ENCODE measurements at places on chromosomes 6 and 20.

DNA sequence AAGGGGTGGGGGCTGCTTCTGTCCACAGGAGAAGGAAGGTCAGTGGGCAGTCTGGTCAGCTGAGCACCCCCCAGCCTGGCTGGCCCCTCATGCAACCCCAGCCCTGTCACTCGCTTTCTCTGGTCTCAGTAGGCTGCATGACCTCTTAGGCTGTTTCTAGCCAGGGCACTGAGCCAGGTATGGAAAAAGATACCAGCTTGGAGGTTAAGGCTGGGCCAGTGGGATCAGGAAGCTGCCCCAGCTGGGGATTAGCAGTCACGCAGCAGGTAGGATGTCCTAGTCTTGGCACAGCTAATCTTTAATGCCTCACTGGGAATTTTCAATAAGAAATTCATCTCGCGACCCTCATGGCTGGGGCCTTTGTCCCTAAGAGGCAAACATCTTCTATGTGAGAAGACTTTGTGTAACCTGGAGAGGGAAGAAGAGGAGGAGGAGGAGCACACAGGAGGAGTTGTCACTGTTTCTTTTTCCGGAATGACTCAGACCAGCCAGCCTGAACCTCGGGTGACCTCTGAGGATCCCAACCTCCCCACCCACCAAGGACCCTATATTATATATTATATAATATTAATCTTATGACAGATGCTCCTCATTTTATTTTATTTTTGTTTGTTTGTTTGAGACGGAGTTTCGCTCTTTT, 2.4 kb upstream of the BPIFA2 start:
- no peak for DNase-seq

DNA sequence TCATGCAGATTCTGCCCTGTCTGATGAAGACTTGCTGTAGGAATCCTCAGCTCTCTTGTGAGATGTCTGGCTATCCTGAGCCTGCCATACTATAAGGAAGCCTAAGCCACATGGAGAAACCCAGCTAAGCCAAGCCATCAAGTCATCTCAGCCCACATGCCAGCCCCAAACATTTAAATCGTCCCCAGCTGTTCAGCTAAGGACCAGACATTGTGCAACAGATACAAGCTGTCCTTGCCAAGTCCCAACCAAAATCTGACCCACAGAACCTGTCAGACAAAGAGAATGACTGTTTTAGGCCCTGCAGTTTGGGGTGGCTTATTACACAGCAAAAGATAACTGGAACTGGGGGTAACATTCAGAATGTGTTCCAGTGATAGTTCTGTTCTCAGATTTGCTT, 36.8 kb upstream of the FOXC1 start:
- DNase-seq, result no peak

- DNase-seq, result no peak
Observed at GRCh38 chr6:22239261-22239921, 57.4 kb downstream of the PRL start.

- no peak for DNase-seq
Observed at GRCh38 chr6:5996714-5997419, 9.9 kb downstream of the NRN1 start.

GRCh38 chr6:69487688-69488087, 309.1 kb downstream of the LMBRD1 start:
- DNase-seq, result no peak

- DNase-seq, result no peak
Observed at GRCh38 chr6:163707387-163708355, 293.2 kb downstream of the QKI start.

DNA sequence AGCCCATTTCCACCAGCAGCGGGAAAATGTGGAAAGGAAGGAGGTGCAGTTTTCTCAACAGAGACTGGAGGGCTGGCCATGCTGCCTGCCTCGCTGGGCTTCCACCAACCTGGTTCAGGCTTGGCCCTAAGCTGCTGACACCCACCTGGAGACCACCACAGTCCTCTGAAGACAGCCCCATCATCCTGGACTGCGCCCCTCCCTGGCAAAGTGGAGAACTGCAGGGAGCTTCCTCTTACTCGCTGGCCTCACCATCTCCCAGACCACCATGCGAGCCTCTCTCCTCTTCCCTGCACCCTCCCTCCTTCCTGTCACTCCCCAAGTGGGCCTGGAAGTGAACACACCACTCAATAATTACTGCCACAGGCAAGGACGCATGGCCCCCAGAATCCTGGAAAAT, 71.5 kb downstream of the PSMG4 start:
- DNase-seq, result no peak

DNA sequence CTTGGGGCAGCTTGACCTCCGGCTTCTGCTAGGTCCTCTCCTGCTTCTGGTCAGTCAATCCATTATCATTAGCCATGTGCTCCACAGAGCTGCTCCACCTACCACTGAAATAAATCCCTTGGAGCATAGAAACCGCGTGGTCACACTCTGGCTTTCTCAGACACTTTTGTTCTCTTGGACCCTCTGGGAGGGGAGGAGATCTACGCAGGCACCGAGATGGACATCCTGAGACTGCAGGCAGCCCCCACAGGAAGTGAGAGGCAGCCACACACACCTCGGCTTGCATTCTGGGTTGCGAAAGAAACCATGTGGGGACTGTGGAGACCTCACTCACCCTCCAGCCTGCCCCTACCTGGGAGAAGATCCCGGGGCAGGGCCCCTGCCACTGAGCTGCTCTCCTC, 79.5 kb downstream of the FYN start:
- no peak for DNase-seq

GRCh38 chr6:150169609-150170008, 26.8 kb downstream of the PPP1R14C start:
- peak; percentile 82 for DNase-seq

- DNase-seq, result no peak
Observed at GRCh38 chr6:151999194-151999593, 191.7 kb downstream of the ESR1 start.

- no peak for DNase-seq
Observed at GRCh38 chr6:43127877-43128276, 43.2 kb upstream of the SRF start.

- peak; percentile 13 for DNase-seq
Observed at GRCh38 chr20:22374678-22375590, 209.4 kb downstream of the FOXA2 start.

GRCh38 chr6:146950351-146950835, 253.8 kb upstream of the STXBP5 start:
- no peak for DNase-seq

GRCh38 chr6:29071831-29072723, 15.0 kb downstream of the OR2B3 start:
- DNase-seq, result no peak

GRCh38 chr20:10309326-10309725, 90.7 kb downstream of the SNAP25 start:
- peak; percentile 87 for DNase-seq

DNA sequence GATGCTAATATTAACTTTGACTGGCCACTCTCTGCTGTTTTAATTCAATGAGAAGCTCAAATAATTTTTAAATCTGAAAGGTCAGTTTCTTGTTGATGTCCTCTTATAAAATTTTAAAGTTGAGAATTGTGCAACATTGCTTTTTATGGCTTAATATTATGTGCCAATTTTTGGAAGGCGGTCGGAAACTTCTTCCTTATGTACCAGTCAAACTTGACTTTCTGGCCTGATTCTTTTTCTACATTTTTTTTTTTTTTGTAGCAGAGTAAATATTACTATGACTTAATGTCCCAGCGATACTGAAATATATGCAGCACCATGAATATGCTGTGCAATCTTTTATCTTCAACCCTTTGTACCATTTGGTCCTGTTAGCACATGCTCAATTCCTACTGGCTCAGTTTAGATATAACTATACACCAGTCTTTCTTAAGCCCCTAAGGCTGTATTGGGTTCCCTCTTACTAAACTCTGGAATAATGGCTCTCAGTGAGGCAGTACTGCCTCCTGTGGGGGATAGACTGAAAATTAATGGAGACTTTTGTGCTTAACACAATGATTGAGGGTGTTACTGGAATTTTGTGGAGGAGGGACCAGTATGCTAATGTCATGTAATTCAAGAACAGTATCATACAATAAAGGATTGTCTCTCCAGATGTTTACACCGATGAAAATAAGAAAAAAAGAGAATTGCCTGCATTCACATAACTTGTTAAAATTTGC, 156.4 kb upstream of the SYNCRIP start:
- no peak for DNase-seq

GRCh38 chr6:150934380-150934779, 68.9 kb downstream of the MTHFD1L start:
- DNase-seq, result peak; percentile 55

GRCh38 chr6:138987080-138987642, 892 bp downstream of the REPS1 start:
- DNase-seq, result no peak

DNA sequence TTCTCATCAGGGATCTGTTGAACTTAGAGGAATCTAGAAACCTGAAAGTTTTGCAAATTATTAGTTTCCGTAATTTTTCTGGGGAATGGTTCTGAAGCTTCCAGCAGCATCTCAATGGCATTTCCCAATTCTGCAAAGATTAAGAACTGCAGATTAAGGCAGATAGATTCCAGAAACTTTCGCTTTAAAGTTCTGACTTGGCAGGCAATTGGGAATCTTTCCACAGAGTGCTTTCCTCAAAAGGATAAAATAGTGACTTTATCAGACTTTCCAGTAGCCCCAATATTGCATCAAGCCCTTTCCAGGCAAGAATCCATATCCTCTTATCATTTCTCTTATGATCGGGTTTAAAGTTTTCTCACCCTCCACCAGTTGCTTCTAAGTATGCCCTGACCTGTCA, 261.1 kb downstream of the FNDC1 start:
- no peak for DNase-seq

- no peak for DNase-seq
Observed at GRCh38 chr20:34562641-34563040, 4.1 kb downstream of the MAP1LC3A start.

- no peak for DNase-seq
Observed at GRCh38 chr6:32741031-32741960, at the start of gene HLA-DQA2. Gene HLA-DQA2 (plus strand): TSS chr6:32741391. CDS start chr6:32741444, 53 bp downstream.

GRCh38 chr6:75344455-75344854, 59.9 kb upstream of the TMEM30A start:
- DNase-seq, result no peak

- no peak for DNase-seq
Observed at GRCh38 chr20:23387118-23387443, 25.1 kb downstream of the GZF1 start.

GRCh38 chr20:17533396-17533795, 2.2 kb upstream of the BFSP1 start:
- DNase-seq, result no peak

DNA sequence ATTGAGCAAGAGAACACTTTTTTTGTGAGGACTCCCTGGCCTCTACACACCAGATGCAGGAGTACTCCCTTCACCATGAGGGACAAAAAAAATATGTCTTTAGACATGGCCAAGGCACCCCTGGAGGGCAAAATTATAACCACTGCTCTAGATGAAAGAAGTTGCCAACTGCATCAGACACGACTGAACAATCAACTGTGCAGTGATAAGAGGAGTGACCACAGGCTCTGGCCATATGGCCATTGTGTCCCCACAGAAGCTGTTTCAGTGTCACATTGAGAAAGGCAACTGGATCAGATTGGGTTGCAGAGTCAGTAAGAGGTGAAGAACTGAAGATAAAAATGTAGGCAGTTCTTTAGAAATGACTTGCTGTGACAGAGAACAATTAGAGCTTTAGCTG, 85.7 kb downstream of the C6orf118 start:
- DNase-seq, result no peak

DNA sequence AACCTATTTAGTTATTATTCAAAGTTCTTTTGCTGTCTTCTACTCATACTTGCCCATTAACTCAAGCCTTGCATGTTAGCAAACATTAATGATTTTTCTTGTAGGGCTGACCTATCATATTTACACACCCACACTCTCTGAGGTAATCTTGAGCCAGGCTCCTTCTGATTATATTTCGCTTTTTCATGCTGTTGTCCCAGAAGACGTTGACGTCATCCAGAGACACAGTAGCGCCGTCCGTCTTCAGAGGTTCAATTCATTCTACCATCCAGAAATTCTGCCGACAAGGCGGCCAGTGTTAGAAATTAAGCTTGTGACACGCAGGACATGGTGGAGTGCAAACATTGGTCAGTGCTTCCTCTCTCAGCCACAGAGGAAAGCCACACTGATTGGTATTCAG, 584.7 kb downstream of the BMP2 start:
- DNase-seq, result no peak

DNA sequence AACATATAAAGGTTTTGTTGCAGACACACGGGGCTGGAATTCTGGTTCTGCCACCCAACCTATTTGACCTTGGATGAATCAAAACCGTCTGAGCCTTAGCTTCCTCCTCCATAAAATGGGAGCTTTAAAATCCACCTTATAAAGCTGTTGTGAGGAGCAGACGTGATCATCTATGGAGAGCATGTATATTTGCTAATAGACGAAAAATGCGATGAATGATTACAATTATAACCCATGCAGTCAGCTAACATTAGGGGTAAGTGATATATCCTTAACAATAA, 586 bp upstream of the NUP153 start:
- no peak for DNase-seq

GRCh38 chr6:157263881-157264397, 59.4 kb downstream of the TMEM242 start:
- no peak for DNase-seq

- peak; percentile 43 for DNase-seq
Observed at GRCh38 chr20:57388953-57389694, 2.1 kb upstream of the RBM38 start.

GRCh38 chr20:31903627-31904386, 33.4 kb downstream of the TTLL9 start:
- no peak for DNase-seq

DNA sequence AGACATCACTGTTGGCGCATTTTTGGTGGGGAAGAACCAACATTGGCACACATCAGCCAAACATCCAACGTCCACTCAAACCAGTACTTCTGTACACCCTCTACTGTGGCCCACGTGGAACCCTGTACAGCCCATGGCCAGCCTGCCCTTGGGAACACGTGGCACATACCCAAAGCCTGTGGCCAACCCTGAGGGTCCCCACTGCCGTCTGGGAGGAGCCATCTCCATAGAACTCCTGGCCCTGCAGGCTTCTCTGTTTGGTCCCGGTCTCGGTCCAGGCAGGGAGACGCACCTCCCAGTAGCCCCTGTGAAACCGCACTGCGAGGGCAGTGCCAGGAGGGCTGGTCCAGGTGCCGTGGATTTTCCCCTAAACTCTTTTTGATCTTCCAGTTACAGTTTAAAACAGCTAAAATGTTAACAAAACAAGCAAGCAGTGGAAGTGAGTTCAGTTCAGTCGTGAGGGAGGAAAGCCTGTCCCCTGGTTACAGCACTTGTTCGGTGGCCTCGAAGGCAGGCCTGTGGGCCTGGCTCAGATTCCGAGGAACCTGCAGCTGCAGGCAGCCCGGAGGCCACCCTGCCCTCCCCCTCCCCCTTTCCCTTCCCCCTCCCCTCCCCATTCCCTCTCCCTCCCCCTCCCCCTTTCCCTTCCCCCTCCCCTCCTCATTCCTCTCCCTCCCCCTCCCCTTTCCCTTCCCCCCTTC, 233.7 kb downstream of the DLL1 start:
- DNase-seq, result no peak

DNA sequence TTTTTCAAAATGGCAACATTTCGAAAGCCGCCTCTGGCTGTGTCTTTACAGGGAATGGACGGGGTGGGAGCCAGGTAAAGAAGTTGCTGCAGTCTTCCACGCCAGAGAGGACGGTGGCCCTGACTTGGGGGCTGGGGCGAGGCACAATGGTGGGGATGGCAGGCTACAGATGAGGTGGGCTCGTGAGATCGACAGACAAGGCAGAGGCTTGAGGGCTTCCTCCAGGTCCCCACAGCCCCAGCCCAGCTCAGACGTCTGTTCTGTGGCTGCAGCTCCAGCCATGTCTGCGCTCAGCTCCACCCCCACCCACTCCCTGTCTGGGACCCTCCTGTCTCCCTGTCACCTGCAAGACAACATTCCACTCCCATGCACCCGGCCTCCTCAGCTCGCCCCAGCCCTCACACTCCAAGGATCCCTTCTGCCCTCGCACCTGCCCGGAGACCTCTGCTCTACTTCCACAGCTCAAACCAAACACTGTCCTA, 7.4 kb upstream of the C20orf144 start:
- no peak for DNase-seq

Measured in stromal cell of bone marrow (primary cell).